ENCODE measurements at places on chromosomes 4 and X.

DNA sequence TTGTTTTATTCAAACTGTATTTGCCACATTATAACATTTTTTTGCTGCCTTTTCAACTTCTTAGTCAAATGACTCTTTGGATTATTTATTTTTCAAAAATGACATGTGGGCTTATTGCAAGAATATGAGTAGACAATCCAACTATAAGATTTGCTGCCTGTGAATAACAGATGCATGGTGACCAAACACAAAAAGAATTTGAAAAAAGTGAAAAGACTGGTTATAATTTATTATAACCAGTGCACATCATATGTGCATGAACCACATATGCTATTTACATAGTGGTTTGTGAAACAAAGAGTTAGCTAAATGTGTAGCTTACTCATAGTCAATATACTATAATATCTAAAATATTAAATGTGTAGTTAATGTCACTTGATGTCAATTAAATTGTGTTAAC lies 2086.8 kb downstream of the ARAP2 start:
- DNase-seq: no peak

GRCh38 chr4:158159718-158160094 lies 13.1 kb downstream of the GASK1B start:
- peak; percentile 56 for DNase-seq

- DNase-seq: no peak
Measured at GRCh38 chr4:127179256-127180087, 453.3 kb upstream of the INTU start.

DNA sequence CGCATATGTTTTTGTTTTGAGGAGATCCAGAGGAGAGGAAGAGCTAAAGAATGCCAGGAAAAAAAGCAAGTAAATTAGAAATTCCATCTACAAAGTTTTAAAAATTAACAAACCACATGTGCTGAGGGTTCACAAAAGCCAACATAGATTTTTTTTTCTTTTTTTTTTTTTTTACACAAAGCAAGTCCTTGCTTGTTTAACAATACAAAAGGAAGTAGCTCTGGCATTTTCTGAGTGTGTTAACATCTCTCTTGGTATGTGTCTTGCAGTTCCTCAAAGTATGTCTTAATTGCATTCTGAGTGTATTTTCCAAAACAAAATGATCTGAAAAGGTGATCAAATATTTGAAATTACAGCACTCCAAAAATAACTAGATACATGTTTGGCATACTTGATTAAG lies 1682.7 kb upstream of the AGA start:
- DNase-seq: no peak

DNA sequence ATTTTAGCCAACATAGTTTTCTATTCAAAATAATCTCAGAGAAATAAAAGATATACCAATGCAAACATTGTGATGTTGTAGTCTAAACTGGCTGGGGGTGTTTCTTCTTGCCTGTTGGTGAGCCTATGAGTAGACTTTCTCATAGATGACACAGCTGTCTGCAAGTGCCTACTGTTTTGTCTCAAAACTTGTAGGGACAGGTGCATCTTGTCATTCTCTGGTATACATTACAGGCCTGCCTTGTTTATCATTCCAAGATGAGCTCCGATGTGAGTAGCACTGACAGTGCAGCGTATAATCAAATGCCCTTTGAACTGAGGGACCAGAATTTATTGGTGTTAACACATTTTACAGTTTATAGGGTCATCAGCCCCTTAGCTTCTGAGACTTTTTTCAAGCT lies 353.8 kb downstream of the PRDM5 start:
- no peak for DNase-seq

DNA sequence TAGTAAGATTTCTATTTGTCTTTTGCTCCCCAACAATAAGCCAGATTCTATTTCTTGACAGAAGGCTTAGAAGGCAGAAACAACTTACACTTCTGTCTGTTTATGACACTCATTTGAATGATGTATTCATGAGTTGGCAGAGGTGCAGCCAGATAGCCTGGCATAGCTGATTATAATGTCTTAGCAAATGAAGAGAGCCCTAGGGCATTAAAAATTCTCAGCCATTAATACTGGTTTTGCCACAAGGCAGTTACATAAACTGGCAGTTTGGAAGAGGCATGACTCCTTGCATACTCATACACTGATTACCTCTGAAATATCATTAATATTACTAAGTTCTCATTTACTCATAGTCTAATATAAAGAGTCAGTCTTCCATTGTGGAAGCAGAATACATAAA lies 728.5 kb upstream of the NDST4 start:
- no peak for DNase-seq

GRCh38 chr4:183721207-183722081 lies 62.4 kb downstream of the TRAPPC11 start:
- no peak for DNase-seq

- no peak for DNase-seq
Measured at GRCh38 chr4:158534727-158535126, 13.0 kb downstream of the RXFP1 start.

DNA sequence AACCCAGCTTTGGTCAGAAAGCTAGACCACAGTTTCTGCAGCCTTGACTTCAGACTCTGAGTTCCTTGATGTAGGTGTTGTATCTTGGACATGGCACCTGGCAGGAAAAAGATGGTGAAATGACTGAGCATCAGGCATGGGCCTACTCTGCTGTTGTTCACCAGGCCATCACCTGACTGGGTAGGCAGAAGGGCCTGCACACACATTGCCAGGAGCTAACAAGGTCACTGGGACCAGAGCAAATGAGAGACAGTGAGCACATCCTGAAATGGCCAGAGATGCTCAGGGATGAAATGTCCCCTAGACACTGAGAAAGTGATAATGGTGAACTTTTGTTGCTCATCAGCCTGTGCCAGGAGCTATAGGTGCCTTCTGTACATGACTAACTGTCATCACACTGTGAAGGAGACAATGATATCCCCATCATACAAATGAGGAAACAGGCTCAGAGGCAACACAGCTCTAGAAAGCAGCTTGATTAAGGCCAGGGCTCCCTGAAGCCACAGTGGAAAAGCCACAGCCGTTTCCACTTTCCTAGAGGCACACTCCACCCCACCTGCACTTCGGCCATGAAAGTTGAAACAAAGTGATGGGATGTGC lies 128.3 kb downstream of the TSPAN5 start:
- no peak for DNase-seq

- no peak for DNase-seq
Measured at GRCh38 chr4:114875630-114876029, 237.8 kb downstream of the NDST4 start.

DNA sequence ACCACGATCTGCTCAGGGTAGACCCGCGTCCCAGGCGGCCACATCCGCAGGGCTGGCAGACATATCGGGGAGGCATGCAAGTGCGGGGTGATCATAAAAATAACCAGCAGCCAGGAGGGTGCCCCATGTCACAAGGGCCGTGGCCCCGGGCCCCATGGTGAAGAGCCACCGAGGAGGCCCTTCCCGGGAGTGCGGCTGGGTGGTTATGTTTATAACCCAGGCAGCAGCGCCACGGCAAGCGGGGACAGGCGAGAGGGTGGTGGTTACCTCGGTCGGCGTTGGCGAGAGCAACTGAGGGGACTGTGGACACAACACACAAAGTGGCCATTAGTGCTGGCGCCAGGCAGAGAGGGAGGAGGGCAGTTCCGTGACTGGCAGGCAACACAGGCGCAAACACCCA lies 92.7 kb upstream of the AFAP1 start:
- DNase-seq: no peak

DNA sequence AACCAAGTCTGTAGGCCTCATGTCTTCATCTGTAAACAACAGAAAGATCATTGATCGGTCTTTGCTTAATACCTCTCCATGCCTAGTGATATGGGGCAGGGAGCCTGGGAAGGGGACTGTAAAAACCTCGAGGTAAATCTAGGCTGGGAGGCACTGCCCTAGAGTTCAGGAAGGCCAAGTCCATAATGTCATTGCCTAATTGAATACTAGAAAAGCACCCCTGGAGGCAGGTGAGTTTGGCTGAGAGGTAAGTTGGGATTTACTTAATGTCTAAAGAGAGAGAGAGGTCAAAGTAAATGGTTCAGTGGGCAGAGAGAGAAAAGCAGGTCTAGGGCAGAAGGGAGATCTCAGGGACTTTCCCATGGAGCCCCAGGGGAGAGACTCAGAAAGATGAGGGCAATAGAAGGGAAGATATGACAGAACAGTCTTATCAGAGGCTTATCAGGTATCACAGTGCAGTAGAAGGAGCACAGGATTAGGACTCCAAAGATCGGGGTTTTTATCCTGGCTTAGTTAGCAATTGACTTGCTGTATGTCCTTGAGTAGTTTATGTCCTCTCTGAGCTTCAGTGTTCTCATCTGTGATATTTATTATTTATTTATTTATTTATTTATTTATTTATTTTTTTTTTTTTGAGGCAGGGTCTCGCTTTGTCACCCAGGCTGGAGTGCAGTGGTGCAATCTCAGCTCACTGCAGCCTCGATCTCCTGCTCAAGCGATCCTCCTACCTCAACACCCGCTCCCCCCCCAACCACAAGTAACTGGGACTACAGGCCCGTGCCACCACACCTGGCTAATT lies 85.2 kb downstream of the SLC16A2 start:
- DNase-seq: no peak

DNA sequence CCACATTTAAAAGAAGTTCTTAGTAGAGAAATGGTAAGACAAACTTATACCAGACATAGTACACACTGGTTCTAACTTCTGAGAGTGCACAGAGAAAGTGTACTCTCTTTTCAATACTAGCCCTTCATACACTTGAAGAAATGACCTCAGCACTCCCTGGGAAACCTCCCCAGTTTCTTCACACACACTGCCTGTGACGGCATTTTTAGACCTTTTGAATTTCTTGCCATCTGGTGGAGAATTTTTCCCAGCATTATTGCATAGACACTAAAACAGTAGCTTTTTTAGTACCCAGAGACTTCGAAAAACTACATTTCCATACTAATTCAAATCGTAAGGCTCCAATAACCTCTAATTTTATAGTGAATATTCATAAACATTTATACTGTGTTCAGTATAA lies 341.6 kb upstream of the MAOA start:
- no peak for DNase-seq

GRCh38 chr4:112288455-112288854 lies 2.8 kb upstream of the TIFA start:
- no peak for DNase-seq

GRCh38 chr4:98572697-98573096 lies 85.7 kb downstream of the TSPAN5 start:
- DNase-seq: no peak

DNA sequence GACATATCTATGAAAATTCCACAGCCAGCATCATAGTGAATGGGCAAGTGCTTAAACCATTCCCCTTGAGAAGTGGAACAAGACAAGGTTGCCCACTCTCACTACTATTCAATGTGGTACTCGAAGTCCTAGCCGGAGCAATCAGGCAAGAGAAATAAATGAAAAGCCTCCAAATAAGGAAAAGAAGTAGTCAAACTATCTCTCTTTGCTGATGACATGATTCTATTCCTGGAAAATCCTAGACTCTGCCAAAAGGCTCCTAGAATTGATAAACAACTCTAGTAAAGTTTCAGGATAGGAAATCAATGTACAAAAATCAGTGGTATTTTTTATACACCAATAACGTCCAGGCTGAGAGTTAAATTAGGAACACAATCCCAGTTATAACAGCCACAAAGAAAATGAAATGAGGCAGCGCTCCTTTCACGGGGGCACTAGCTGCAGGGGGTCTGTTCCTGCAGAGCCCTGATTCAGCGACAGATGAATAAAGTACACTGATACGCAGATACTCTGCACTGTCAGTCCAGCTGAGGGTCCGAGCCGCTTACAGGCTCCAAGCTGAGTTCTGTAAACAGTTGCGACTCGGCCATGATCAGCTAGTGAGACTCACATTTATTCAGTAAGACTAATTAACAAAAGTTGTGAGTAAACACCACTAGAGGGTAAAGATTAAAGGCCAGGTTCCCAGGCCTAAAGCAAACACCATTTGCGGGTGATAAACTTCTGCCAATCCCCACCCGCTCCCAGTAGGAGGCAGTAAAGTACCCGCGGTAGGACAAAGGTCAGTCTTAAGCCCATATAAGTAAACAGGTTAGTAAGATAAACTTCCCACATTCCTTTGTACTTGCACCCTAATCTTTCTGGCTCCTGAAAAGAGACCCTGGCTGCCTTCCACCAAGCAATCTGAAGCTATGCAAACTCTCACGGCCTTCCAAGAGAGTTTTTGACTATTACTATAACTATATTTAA lies 290.6 kb upstream of the GRID2 start:
- DNase-seq: no peak

DNA sequence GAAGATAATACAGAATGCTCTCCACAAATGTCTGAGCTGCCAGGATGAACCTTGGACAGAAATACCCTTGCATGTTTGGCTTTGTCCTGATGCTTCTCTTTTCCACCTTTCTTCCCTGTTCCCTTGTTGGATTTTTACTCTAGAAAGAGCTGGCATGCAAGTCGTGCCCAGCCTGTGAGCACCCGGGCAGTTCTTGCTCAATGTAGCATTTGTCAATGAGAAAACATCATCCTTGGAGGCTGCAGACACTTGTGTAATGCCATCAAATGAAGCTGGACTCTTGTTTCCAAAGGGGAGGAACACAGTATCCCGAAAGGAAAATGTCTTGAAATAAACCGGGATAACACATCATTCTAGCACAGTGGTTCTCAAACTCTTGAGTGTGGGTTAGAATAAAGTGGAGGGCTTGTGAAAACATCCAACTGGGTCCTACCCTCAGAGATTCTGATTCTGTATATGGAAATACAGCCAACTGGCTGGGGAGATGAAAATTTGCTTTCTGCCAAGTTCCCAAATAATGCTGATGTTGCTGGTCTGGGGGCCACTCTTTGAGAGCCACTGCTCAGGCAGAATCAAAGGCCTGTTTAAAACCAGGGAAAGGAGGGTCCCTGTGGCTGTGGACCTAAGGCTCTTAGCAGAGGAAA lies 237.2 kb downstream of the SPATA18 start:
- DNase-seq: no peak

GRCh38 chr4:168831585-168831918 lies 178.5 kb downstream of the CBR4 start:
- DNase-seq: no peak

DNA sequence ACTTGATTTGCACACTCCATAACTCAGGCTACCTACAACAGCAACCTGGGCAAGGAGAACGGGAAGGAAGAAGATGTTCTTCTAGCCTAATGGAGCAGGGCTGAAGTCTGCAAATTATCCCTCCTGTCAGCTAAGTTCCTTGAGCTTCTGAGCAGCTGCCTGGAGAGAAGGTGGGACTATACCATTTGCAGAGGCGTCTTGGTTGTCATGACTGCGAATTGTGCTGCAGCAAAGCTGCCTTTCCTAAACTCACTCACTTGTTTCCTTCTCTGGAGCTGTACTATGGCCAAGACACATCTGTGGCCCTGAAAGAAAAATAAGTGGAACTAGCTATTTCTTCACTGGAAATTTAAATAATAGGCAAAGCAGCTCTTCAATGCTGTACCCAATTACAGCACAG lies 682.4 kb upstream of the GRIA3 start:
- no peak for DNase-seq

GRCh38 chr4:123846561-123846960 lies 450.0 kb downstream of the SPRY1 start:
- no peak for DNase-seq

- no peak for DNase-seq
Measured at GRCh38 chrX:133314281-133314680, 96.1 kb upstream of the TFDP3 start.

DNA sequence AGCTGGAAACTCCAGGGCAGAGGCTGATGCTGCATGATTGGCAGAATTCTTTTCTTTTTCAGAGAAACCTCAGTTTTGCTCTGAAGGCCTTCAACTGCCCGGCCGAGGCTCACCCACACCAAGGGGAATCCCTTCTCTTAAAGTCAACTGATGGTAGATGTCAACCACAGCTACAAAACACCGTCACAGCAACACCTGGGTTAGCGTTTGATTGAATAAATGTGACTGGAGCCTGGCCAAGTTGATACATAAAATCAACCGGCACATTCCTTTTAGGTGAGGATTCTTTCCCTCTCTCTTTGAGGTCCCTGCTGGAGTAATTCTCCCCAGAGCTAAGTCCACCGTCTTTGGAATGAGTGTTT lies 15.2 kb upstream of the KIAA0232 start:
- DNase-seq: no peak
